ENCODE measurements at places on chromosomes 6 and 20. TPM values are rescaled to one million over a fixed set of nuclear protein-coding genes. Genes with fewer than 3 reads are reported as not detected.

The XKR7 gene
- not detected for total RNA-seq

The KCNB1 gene
- 0.94 TPM for total RNA-seq

The CALHM4 gene
- not detected for total RNA-seq

The PRICKLE4 gene
- 2.6 TPM for total RNA-seq

The MATN4 gene
- not detected for total RNA-seq

The RFX6 gene
- not detected for total RNA-seq

The RING1 gene
- total RNA-seq, result 13.6 TPM

All from cardiac ventricle fibroblast (primary cell).